ENCODE measurements at places on chromosomes 4 and X. TPM values are rescaled to one million over a fixed set of nuclear protein-coding genes. Genes with fewer than 3 reads are reported as not detected.

NPY2R gene
- not detected for polyA plus RNA-seq

RAB40A gene
- 0.06 TPM for polyA plus RNA-seq

PNCK gene
- polyA plus RNA-seq = 0.39 TPM

GPR143 gene
- polyA plus RNA-seq = not detected

NLGN4X gene
- polyA plus RNA-seq = 0.15 TPM

FAM149A gene
- 0.44 TPM for polyA plus RNA-seq

DMRTC1B gene
- not detected for polyA plus RNA-seq

SPATA18 gene
- polyA plus RNA-seq = 12.1 TPM

CT45A5 gene
- polyA plus RNA-seq = not detected

RASSF6 gene
- 6.2 TPM for polyA plus RNA-seq

POU4F2 gene
- not detected for polyA plus RNA-seq

DNA sequence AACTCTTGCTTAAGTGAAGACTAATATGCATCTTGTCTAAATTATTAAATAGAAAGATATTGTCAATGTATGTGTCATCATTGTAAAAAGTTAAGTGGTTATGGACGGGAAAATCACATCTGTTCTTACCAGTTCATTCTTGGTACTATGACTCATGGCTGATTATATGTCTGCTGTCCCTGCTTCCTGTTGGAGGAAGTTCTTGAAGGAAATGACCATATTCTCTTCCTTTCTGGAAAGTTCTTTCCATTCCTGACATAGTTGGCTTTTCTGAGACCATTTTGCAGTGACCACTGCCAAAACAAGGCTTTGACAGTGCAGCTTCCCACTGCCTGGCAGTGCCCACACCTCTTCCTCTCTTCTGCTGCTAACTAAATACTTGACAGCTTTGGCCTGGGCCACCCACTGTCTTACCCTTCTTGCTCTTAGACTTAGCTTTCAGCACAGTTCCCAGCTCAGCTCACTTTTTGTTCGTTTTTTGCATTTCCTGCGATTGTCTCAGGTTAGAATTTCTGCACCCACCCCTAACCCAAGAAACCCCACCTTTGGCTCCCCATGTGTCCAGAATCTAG is 13.2 kb upstream of the CLDN24 start:
- peak; percentile 88 for DNase-seq

- no peak for DNase-seq
Observed at GRCh38 chr4:144819591-144819990, 173.6 kb downstream of the HHIP start.

GRCh38 chr4:82620126-82620735 is 58.4 kb upstream of the TMEM150C start:
- no peak for DNase-seq

- DNase-seq = no peak
Observed at GRCh38 chrX:25858273-25858880, 279.8 kb upstream of the MAGEB18 start.

- no peak for DNase-seq
Observed at GRCh38 chr4:125940426-125940825, 625.7 kb downstream of the FAT4 start.

- peak; percentile 42 for DNase-seq
Observed at GRCh38 chr4:181870326-181870725, 372.9 kb upstream of the TENM3 start.

DNA sequence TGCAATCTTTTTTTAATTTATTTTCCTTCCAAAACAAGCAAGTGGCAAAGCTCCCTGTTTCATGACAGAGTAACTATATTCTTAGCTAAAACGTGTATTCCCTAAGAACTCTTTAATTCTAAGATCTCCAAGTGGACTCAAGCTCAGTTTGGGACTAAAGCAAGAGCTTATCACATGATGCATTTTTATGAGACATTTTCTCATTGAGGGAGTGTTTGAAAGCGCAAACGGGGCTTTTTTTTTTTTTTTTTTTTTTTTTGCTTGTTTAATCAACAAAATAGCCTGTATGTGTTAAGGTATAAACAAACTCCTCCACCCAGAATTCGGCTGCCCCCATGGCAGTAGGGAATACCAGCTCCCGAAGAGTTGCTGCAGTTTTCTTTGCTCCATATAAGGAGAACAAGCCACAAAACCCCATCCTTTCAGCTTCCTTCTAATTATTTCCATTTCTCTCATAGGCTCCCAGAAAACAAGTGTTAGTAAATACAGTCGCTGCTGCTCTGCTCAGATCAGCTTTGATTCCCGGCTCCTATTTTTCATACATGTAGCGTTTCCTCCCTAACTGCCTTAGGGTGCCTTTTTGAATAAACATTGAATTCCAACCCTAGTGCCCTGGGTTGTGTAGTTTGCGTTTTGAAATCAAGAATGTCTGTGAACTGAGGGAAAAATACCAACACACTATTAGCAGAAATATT is 669 bp upstream of the PPARGC1A start:
- no peak for DNase-seq

- no peak for DNase-seq
Observed at GRCh38 chr4:169540774-169541173, 71.6 kb downstream of the NEK1 start.

DNA sequence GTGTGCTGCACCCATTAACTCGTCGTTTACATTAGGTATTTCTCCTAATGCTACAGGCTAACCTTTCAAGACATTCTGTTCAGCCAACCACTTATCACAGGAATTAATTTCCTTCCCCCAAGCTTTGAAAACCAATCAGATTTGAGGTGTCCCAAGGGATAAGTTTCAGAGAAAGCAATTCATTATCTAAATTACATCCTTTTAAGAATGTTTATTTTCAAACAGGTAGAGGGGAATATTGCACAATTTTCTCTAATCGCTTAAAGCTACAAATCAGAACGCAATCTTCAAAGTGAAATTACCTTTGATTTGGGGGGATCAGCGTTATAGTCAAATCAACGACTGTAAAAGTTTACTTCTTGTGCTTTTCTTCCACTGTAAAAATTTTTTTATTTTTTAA is 1.6 kb downstream of the CLOCK start:
- peak; percentile 50 for DNase-seq

- no peak for DNase-seq
Observed at GRCh38 chrX:136941396-136942337, 61.1 kb upstream of the RBMX start.

DNA sequence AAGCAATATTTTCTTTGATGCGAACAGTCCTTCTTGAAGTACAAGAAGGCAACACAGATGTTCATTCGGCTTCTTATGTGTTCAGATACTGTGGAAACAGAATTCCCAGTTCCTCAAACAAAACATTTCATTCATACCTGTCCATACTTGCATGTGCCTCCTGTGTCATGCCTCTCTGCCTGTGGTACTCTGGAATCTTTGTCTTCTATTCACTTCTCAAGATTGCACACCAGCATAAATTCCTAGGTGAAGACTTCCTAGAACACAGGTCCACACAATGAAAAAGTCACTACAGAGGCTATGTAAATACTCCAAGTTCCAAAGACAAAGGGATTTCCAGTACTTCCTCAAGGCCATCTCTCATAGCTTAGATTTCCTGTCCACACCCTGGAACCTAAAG is 367.2 kb downstream of the AFF2 start:
- DNase-seq = peak; percentile 81

DNA sequence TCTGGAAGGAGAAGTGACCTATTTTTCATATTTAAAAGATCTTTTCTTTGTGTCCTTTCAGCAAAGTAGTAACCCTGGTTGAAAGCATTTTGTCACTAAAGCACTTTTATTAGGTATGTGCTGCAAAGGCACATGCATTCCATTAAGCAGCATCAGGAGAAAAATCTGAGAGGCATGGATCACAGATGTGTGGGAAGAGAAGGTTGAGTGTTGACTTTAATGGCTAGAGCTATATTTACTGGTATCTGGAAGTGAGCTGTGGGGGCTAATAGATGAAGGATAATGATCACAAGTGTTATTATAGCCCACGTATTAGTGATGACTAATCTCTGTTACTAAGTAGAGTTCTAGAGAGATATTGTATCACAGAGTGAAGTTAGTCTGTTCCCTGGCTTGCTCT is 1520.7 kb downstream of the ARAP2 start:
- DNase-seq = no peak

GRCh38 chrX:37010496-37010895 is 2.3 kb downstream of the FAM47C start:
- no peak for DNase-seq

GRCh38 chr4:145797278-145797677 is 117.3 kb downstream of the C4orf51 start:
- DNase-seq = no peak

GRCh38 chr4:177117256-177117655 is 192.4 kb upstream of the NEIL3 start:
- no peak for DNase-seq

DNA sequence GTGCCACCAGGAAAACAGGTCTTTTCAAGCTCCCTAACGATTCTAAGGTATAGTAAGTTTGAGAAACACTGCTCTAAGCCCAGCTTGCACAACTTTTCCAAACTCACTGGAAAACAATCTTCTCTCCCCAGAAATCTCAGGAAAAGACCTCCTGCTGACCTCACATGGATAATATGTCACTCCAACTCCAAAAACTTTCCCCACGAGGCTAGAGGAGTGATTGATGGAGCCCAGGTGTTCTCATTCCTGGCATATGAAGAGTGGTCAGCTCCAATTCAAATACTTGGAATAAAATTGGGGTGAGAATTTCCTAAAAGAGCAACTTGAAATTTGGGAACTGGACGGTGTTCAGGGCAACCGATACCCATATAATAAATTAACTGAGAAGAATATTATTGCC is 299.9 kb downstream of the PPP4R3C start:
- DNase-seq = no peak

GRCh38 chr4:48546336-48546735 is 56.3 kb downstream of the ZAR1 start:
- peak; percentile 3 for DNase-seq

DNA sequence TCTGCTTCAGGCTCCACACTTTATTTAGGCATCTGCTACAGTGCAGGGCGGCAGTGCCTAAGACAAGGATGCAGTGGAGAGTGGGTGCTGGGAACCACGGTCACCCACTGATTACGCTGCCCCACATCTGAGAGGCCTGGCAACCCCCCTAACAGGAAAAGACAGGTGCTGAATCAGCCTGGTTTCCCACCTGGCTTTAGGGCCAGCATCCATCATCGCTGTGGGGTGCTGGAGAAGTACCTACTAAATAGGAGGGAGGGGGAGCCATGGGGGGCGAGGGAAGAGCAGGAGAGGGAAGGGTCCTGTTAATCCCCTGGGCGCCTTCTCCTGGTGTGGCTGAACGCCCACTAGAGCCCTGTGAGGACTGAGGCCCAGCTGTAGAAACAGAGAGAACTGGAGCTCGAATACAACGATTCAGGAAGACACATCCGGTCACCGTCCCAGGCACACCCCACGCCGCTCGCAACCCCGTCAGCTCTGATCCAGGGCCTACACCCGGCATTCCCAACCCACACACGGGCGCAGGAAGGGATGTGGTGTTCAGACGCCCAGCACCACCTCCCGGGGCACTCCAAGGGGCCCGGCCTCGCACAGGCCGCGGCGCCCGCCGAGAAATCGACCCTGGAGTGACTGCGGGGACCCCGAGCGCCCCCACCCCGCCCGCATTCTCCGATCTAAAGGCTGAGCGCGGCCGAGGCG is 554 bp downstream of the DCTD start:
- DNase-seq = peak; percentile 47

- no peak for DNase-seq
Observed at GRCh38 chr4:186170966-186171365, 20.4 kb upstream of the CYP4V2 start.

DNA sequence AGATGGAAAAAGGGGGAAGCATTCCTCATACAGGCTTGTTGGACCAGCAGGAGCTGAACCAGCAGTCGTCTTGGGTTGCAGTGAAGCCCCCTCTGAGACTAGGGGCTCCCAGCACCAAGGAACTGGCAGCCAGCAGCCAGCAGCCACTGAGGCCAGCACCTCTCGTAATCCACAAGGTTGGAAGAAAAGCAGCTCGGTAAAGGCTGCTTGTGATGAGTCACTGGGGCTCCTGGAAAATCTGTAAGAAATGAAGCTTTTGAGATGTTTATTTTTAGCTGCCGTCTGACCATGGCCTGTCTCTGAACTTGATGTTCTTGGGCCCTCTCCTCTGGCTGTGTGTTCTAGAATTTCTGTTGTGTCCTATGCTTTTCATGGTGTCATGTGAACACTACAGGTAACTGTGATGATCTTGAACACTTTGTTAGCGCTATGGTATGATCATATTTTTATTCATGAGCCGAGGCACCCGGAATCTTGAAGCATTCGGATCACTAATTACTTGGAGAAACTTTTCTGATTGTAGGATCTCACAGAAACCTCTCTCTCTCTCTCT is 18.6 kb downstream of the CLCN4 start:
- no peak for DNase-seq

DNA sequence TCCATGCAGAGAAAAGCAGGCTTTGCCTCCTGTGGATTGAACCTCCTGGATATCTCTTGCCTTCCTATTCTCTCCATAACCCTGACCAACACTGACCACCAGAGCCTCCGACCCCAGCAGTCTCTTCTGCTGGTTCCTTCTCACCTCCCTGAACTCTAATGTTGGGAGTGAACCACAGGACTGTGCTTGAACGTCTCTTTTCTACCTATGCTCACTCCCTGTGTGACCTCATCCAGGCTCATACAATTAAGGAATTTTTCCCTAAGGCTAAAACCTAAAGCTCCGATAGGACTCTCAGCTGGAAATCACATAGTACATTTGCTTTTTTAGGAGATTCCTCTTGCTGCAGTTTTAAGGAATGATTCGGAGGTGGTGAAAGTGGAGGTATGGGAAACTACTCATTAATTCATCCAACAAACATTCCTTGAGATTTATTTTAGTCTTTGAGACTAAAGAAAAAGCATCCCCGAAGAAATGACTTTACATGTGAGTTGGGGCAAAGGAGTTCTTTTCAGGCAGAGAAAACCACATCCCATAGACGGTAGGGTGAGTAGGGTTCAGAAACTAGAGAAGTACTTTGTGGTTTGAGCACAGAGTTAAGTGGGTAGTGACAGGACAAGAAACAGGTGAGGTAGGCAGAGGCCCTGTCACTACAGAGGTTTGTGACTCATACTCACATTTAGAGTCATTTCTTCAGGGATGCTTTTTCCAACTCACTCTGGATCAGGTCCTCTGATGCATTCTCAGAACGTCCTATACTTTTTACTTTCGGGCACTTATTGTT is 30.8 kb downstream of the NDNF start:
- DNase-seq = no peak

DNA sequence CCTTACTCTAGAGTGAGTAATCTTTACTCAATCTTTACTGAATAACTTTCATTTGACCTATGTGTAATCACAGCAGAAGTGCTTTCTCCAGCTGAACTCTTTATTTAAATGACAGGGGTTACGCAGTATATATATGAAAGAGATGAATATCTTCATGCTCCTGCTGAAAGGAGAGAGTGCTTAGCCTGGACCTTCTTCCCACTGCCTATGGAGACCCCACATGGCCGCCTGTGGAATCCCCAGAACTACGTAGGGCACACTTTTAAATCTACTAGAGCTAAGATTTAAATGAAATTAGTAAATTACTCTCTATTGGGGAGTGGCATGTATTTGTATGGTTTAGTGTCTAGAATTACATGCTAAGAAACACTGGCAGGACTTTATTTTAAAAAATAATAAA is 391.2 kb downstream of the ANKRD50 start:
- no peak for DNase-seq
